SIG-M5 (cell line): ENCODE measurements at places on chromosomes 16 and 17.

DNA sequence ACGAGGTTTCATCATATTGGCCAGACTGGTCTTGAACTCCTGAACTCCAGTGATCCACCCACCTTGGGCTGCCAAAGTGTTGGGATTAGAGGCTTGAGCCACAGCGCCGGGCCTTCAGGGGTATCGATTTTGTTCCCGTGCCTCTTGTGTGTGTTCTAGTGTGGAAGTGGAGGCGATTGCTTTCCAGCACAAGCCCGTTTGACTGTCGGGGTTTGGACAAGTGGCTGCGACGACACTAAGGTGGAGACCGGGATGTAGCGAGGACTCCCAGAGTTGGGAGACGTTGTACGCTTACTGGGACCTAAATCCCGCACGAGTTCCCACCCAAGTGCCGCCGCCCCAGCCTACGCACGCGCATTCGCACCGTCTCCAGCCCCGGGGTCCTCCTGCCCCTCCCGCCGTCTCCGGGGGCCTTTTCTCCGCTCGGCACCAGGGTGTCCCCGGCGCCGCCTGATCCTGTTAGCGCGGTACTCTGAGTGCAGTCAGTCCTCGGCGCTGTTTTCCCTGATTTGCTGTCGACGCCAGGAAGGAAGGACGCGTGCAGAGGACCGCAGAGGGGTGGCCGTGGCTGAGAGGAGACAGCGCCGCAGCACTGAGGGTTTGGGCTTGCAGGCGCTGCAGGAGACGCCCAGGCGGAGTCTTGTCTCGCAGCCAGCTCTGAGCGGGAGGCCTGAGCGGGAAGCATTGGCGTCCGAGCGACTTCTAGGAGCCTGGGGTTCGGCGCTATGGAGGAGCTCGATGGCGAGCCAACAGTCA lies at the start of gene NUP85:
Gene NUP85, plus strand, starts transcription at position 643 of the 756 bp plus-strand sequence. Its CDS starts 83 bp downstream, at position 726.
- DNase-seq = peak; percentile 60

DNA sequence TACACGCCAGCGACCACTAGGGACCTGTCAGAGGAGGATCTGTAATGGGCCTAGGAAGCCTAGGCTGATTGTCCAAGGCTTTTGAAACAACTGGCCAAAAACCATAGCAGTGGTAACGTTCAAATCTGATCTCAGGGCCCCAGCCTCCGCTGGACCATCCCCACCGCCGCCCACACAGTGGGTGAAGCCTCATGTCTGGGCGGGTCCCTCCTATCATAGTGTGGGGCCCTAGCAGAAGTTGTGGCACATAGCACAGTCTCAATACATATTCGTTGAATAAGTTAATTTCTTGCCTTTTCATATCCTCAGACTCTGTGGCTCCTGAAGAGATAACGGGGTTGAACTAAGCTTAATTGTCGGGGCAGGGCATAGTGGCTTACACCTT lies 818 bp downstream of the DPH1 start:
- DNase-seq = no peak

DNA sequence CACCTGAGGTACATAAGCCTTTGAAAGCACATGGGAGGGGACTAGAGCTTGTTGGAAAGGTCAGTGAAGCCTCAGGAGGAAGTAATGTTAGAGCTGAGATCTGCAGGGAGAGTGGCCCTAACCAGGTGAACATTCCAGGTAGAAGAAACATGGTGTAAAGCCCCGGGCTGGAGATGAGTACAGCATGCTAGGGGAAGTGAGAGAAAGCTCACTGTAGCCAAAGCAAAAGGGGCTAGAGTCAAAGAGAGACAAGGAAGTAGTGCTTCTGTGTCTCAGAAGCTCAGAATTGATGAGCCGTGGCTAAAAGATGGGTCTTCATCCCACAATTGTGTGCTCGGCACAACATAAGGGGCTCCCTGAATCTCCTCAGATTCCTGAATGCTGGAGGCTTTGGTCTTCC lies 481.8 kb downstream of the XYLT1 start:
- DNase-seq = no peak

- no peak for DNase-seq
Measured at GRCh38 chr17:69175262-69175624, 33.5 kb upstream of the ABCA6 start.
